ENCODE measurements at places on chromosomes 3 and 15.

- no peak for ATAC-seq
Measured at GRCh38 chr15:87623832-87624231, 632.7 kb downstream of the NTRK3 start.

DNA sequence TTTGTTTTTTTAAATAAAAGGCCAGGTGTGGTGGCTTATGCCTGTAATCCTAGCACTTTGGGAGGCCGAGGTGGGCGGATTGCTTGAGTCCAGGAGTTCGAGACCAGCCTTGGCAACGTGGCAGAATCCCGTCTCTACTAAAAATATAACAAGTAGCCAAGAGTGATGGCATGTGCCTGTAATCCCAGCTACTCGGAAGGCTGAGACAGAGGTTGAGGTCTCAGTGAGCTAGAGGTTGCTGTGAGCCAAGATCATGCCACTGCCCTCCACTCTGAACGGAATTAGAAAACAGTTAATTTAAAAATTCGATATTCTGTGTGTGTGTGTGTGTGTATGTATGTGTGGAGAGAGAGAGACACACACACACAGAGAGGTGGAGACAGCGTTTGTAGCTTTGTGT, 58.8 kb downstream of the TCF12 start:
- no peak for ATAC-seq

DNA sequence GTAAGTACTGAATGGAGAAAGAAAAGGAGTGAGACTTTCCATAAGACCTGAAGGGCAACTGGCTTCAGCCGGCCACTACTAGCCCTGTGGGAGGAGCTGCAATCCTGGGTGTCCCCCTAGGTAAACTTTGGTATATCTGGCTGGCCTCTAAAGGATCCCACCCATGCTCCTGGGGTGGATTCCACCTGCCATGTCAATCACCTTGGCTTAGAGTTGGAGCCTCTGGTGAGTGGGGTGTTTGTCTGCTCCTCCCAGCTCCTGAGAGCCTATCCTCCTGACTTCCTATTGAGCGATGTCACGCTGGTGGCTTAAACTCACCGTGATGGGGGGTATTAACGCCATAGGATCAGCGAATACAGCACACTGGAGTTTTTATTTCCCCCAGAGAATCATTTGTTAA, 2.6 kb downstream of the SPTBN5 start:
- ATAC-seq, result no peak

- no peak for ATAC-seq
Measured at GRCh38 chr3:105448338-105448982, 81.8 kb downstream of the ALCAM start.

DNA sequence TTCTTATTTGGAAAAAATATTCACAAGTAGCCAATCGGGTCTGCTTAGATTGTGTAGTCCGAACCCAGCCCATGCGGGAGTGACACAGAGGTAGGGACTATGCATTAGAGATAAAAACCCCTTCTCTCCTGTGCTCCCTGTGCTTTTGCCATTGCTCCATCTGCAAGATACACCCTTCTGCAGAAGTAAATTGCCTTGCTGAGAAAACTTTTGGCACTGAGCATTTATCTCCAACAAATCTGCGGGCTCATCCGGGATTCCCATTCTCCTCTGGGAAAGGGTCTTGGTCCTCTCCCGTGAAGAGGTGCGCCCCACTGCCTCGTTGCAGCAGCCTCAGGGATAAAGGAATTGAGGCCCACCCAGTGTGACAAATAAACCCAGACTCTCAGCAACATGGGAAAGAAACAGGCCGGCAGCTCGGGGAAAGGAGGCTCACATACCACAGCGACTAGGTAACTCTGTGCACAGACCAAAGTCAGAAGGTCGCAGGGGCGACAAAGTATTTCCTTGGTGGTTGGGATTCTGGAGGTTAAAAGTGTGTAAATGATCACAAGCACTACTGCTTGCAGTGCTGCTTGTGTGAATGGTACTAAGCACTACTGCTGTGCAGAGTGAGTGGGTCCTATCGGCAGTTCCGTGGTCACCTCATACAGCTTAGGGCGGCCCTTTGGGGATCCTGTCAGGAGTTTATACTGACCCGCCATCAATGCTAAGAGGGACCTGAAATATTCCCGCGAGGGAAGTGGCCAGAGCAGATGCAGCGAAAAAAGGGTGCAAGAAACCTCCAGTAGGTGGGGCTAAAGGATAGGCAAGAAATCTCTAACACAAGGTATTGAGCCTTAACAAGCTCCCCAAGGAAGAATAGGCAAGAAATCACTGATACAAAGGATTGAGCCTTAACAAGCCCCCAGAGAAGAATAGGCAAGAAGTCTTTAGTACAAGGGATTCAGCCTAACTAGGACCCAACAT, 54.3 kb downstream of the GSK3B start:
- no peak for ATAC-seq

DNA sequence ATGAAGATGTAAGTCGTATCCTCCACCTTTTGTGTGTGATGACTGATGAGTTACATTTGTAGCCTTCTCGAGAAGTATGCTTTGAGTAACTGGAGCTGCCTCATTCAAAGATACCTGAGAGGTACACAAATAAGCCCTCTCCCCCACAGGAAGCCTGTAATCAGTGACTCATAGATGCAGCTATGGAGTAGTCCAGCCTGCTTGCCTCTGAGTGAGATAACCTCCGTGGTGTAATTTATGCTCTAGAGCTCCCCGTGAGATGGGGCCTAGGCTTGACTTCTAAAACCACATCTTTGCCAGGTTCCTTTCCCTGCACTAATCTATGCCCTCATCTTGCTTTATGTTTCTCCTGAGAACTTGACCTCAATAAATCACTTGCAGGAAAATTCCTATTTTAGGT, 291.7 kb downstream of the SUCLG2 start:
- ATAC-seq, result peak; percentile 87

GRCh38 chr3:45665101-45665572, 24.1 kb upstream of the SACM1L start:
- no peak for ATAC-seq

GRCh38 chr3:175267121-175267531, 408.0 kb downstream of the NAALADL2 start:
- no peak for ATAC-seq
